ENCODE measurements at places on chromosomes 12 and 14.

- peak; percentile 77 for DNase-seq
Measured at GRCh38 chr14:64196814-64197411, 97.3 kb downstream of the ESR2 start.

DNA sequence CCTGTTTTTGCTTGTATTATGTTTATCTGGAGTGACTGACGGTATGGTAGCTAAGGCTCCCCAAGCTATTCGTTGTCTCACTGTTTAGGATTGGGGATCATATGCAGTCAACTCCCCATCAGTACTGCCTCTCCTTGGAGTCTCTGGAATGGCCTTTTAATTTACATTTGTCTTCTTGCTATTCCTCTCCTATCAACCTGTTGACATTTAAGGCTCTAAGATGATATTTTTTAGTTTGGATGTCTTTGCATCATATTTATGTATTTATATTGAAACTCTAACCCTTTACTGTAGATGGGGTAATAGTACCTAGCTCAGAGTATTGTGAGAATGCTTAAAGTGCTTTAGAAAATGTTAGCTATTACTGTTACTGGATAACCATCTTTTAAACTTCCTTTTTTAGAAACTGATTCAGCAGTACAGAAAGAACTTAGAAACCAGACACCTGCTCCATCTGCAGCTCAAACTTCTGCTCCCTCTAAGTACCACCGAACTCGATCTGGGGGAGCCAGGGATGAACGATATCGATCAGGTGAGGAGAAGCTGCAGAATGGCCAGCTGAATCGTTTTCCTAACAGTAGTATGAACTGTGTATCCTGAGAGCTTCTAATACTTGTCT lies 123.5 kb upstream of the ATF1 start:
- DNase-seq, result no peak

- DNase-seq, result no peak
Measured at GRCh38 chr12:53004178-53004577, 2.1 kb upstream of the EIF4B start.

GRCh38 chr12:64194333-64195149 lies 27.6 kb downstream of the KICS2 start:
- no peak for DNase-seq

DNA sequence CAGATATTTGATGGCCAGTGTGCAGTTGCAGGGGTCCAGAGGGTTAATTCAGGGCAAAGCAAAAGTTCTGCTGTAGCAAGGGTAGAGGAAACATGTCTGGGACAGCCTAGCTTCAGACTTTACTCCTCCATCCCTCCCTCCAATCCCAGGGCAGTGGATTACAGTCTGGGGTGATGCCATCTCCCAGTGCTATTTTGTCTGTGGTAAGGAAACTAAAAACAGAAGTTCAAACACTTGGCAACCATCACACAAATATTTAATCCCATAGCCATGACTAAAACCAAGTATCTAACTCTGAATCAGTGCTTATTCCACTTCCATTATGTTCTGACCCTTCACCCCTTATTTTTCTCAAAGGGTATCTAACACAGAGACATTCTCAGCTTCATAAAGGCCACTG lies 61.8 kb downstream of the PIK3C2G start:
- DNase-seq, result no peak

GRCh38 chr12:109879351-109880042 lies 844 bp downstream of the GLTP start:
- DNase-seq, result no peak

- no peak for DNase-seq
Measured at GRCh38 chr12:130960058-130960457, 6.4 kb downstream of the ADGRD1 start.

- no peak for DNase-seq
Measured at GRCh38 chr14:95413289-95414215, 93.8 kb upstream of the CLMN start.

DNA sequence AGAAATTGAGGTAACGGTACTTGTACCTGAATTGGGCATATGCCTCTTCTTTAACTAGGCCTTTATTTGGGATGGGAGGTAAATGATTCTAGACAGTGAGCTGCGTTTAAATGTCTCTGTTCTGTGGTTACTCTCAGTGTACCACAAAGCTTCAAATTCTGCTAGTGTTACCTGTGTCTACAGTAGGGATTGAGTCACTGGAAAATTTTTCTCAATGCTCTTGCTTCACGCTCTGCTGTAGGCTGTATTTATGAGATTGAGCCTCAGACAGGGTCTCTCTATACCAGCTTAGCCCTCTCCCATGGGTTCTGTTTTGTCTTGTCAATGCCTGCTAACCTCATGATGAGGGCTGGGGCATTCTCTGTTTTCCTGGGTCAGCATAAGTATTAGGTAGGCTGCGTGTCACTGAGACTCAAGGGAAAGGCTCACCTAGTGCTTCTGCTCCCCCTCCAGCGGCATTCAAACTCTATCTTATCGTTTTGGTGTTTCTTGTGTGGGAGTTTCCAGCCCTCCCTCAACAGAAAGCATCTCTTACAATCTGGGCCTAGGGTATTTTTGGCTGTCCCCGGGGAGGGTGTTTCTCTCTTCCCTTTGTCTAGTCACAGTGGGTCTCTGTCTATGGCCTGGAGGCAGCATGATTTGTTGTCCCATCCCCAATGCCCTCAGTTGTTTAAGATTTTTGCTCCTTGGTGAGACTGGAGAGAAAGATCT lies 285.8 kb downstream of the ADGRD1 start:
- no peak for DNase-seq

DNA sequence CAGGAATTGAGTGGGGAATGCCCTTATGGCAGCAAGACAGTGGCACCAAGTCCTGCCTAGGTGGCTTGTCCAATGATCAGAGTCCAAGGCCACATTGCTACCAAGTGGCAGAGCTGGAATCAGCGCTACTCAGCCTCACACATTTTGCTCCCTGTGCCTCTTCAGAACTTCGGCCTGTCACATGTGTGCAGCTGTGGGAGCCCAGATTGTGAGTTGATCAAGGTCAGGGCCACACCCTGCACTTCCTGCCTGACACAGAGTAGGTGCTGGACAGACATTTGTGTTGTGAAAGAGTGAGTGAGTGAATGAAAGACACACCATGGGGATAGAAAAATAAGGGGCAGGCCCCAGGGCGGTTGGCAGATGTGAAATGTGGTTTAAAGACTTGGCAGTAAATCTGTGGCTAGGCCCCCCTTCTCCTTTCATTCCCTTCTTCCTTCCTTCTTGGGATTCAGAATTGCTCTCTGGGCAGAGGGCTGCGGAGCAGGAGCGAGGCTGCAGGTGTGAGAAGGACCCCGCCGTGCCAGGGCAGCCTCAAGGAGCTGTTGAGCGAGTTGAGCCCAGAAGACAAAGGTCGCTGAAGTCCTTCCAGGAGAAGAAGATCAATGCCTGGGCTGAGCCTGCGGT lies 83.5 kb downstream of the SLC25A47 start:
- no peak for DNase-seq

GRCh38 chr14:67331368-67332125 lies 28.1 kb downstream of the ATP6V1D start:
- DNase-seq, result no peak

DNA sequence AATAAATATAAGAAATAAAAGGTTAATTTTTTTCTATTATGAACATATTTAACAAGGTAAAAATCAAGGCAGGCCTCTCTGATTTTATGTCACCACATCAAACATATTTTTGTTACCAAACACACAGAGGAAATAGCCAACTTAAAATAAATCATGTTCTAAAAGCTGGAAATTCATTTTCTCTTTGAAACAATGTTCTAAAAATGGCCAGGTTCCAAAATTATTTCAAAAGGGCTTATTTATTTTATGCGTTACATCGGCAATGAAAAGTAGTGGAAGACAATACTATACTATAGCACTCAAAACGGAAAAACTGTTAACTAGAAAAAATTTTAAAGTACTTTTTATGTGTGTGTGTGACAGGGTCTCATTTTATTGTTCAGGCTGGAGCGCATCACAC lies 24.0 kb upstream of the RASSF8 start:
- DNase-seq, result no peak

DNA sequence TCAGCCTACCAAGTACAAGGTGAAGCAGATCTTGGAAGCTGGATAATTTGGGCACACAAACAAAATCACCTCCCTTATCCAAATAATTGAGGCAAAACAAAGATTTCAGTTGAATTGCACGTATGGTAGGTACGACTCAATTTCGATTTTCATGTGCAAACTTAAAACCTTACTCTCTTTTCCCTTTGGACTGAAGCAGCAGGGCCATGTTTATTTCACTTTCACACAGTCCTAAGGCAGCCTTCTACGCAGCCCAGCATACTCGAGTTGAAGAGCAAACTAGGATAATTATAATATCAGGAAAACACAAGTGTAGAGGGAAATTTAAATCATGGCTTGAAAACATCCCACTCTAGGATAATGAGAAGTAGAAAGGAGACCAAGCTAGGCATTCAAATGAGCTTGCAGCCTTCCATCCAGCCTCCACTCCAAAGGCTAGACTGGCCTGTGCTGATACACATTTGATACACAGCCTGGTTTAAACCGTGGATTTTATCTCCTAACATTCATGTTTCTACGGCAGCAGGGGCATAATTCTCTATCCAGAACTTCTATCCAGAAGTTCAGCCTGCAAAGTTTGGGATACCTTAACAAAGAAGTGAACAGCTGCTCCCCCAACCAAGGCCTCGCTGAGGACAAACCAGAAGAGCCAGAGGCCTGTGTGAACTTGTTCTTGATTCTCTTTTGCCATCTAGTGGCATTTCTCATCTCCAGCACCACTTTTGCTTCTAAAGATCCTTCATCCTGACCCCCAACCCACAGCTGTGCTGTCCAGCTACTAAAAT lies 2.4 kb upstream of the RNASE7 start:
- no peak for DNase-seq

DNA sequence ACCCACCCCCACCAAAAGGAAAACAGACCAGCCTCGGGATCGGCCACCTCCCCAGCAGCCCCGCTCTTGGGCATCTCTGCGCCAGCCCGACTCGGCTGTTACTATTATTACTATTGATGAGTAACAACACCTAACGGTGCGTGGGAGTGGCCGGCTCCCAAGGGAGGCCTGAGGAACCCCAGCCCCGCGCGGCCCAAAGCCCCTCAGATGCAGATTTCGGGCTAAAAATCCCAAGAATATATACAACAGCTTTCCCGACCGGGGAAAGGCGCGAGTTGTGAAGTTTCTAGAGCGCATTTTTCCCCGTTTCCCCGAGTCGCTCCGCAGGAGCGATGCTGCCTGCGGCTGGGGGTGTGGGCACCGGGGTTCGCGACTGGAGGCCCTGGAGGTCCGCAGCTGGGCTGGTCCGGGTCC lies 565 bp downstream of the NT5DC3 start:
- no peak for DNase-seq

GRCh38 chr12:47868552-47869031 lies 36.2 kb downstream of the VDR start:
- no peak for DNase-seq

GRCh38 chr12:84502907-84503787 lies 409.5 kb downstream of the SLC6A15 start:
- no peak for DNase-seq

- DNase-seq, result no peak
Measured at GRCh38 chr12:101878243-101878821, 952 bp downstream of the DRAM1 start.

DNA sequence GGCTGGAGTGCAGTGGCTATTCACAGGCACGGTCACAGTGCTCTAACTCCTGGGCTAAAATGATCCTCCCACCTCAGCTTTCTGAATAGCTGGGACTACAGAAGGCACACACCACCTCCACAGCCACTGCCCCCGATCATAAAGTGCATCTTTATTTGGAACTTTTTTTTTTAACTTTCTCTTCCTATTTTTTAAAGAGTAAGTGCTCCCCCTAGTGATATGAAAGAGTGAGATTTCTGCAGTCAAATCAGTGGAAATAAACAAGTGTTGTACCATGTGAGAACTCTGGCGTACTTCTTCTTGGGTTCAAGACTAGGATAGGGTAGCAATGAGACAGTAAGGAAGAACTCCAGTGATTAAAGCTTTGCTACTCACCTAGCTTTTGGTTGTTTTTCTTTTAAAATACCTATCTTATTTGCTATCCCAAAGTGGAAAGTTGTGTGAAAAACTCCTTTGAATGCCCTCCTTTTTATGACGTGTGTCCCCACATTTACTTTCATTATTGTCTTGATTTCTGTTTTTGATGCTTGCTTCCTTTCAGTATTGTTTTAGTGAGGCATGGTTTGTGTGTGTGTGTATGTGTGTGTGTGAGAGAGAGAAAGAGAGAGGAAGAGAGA lies 6.6 kb downstream of the PPP4R4 start:
- DNase-seq, result no peak

DNA sequence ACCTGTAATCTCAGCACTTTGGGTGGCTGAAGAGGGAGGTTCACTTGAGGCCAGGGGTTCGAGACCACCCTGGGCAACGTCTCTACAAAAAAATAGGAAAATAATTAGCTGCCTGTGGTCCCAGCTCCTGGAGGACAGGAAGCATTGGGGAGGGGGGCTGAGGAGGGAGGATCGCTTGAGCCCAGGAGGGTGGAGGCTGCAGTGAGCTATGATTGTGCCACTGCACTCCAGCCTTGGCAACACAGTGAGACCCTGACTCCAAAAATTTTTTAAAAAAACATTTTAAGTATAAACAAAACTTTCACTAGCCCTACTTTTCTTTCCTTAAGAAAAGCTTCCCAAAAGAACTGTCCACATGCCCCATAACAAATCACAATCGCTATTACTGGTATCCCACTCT lies 1.6 kb downstream of the L2HGDH start:
- DNase-seq, result no peak

DNA sequence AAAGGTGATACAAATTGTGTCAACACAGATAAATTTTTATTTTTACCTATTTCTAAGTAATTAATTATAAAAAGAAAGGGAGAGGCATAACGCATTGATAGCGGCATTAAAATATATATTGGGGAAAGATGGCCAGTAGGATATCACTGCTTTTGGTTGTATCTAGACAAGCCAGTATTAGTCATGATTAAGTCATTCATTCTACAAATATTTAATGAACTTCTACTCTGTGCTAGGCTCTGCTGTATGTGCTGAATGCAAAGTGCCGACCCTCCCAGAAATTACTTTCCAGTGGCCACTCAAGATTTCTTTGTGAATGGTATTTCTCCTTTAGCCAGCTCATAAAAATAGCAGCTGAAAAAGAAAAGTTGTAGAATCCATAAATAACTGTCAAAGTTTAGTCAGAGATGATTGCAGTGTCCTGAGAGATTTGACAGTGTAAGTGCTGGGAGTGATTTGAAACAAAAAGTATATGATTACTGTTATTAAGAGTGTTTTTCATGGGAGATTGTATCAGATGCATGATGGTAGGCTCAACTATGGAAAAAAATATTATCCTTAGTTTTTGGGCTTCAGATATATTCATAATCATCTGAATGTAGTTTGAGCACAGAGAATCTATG lies 133.2 kb downstream of the MGAT4C start:
- no peak for DNase-seq

- no peak for DNase-seq
Measured at GRCh38 chr14:23513005-23513817, 38.4 kb downstream of the ZFHX2 start.

GRCh38 chr14:38505973-38506249 lies 250.0 kb upstream of the CLEC14A start:
- no peak for DNase-seq

DNA sequence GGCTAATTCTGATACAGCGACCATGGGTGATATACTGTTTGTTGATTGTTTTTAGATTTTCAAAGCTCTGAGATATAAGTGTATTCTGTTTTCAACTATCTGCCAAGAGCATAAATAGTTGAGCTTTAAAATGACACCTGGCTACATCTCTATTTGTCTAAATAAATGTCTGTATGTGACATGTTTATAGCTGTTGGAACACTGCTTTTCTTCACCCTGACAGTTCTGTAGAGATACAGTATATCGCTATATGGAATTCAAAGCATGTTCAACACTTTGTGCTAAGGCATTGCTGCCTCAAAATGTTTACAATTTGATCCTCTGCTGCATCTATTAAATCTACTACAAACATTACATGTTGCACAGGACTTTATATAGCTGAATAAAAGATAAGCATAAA lies 27.4 kb upstream of the MGAT4C start:
- no peak for DNase-seq
